ENCODE measurements at places on chromosomes 4 and X.

- DNase-seq, result peak; percentile 60
Measured at GRCh38 chr4:108512615-108513505, 107.5 kb upstream of the RPL34 start.

DNA sequence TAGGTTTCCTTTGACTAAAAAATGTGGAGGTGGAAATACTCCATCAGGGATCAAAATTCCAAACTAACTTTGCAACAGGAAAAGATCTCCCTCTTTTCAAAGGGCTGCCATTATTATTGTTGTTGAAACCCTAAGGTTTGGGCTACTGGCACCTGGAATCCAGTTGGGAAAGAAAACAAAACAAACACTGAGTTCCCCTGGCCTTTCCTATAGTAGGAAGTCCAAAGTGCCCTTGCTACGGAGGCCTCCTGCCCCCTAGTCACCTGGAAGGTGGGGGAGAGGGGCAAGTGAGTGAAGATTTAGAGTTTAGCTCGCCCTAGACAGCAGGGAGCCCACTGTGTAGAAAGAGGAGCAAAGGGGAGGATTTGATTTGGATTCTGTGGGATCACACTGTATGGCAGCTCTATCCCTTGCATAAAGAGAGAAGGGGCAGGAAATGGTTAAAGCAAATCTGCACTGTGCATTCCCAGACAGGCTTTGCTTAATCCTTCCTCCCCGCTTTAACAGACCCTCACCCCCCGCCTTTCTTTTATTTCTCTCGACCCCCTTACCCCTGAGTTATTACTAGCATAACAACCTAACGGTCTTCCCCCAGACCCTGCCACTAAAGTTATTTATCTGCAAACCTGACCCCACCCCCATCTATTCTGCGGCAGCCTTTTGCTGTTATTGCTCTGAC is 627 bp upstream of the FAT4 start:
- DNase-seq, result no peak

- no peak for DNase-seq
Measured at GRCh38 chrX:38848671-38849455, 47.6 kb downstream of the MID1IP1 start.

GRCh38 chr4:41472081-41472480 is 65.9 kb upstream of the LIMCH1 start:
- DNase-seq, result no peak

GRCh38 chr4:168319486-168320019 is 1.0 kb upstream of the DDX60 start:
- DNase-seq, result no peak

DNA sequence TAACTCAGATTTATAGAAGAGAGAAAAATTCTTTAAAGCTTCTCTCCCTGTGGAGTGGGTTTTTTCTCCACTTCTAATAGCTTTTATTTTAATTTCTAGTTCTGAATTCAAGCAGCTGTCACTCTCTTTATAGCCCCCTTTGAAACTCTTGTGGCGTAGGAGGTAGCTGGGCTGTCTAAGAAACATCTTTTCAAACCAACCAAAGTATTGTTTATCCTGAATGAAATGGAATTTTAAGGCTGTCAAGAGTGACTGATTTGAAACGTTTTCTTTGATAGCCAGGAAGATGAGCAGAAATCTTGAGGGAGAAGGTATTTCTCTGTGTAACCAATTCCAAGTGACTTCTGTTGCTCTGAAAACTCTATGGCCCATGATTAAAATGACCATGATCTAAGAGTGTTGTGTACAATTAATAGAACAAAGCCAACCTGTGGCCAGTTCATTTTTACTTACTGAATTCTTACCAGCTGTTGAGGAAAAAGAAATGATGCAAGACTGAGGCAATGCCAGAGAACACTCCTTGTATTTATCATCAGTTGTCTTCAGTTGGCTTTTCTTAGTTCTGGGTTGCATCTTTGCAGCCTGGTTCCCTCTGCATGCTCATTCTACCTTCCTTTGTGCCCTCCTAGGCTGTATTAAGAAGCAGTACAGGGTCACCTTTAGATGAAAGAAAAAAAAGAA is 298.4 kb downstream of the ARHGAP10 start:
- no peak for DNase-seq

GRCh38 chr4:169404960-169405359 is 134.2 kb upstream of the SH3RF1 start:
- no peak for DNase-seq

DNA sequence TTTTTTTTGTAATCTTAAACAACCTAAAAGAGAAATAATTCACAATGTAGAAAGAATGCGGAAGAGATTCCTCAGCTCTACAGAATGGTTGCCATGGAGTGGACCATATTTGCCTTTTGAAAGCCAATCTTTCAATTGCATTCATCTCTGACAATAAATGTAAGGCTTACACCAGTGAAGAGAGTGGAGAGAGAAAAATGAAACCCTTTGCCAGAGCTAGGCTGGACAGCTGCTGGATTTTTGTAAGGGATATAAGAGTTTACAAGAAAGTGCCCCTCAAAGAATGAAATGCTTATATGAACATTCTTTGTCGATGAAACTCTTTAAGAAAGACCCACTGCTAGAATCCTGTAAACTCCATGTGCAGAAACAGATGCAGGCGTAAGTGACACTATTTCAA is 66.0 kb upstream of the FAT1 start:
- no peak for DNase-seq

GRCh38 chr4:113407409-113407808 is 354.1 kb downstream of the CAMK2D start:
- DNase-seq, result no peak

DNA sequence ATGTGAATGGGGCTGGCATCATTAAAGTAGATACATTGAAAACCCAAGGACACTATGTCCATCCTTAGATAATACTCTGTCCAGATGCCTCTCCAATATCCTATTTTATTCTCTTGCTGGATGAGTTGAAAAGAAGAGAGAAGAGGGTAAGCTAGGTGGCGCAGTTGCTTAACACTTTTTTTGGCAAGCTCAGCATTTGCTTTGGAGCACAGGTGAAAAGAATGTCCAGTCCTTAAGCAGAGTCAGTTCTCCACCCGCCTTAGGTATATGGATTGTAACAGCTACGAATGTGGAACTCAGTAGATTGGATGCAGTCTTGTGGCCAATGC is 208.4 kb downstream of the NWD2 start:
- DNase-seq, result no peak

GRCh38 chr4:5341526-5341925 is 290.2 kb downstream of the STK32B start:
- DNase-seq, result no peak

GRCh38 chr4:155657169-155657568 is 9.5 kb upstream of the GUCY1A1 start:
- DNase-seq, result no peak

GRCh38 chr4:9925750-9926439 is 95.4 kb downstream of the SLC2A9 start:
- DNase-seq, result no peak

- DNase-seq, result no peak
Measured at GRCh38 chr4:8897251-8898167, 25.9 kb upstream of the HMX1 start.

- no peak for DNase-seq
Measured at GRCh38 chrX:108307132-108308085, 130.8 kb downstream of the COL4A6 start.

DNA sequence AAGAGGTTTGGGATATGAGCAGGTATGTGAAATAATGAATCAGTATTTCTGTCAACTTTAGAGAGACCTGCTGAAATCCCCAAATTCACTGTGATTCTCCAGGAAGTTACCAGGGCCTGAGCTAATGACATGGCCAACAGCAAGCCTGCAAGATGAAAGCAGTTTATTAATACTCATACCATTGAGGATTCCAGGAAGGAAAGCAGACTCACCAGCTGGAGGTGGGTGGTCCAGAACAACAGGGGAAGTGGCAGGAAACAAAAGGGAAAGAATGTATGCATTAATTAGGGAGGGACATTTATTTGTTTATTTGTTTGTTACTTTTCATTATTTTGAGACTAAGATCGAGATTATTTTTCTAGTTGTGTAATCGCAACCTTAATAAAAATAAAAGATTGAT is 196.6 kb upstream of the AGA start:
- DNase-seq, result no peak

DNA sequence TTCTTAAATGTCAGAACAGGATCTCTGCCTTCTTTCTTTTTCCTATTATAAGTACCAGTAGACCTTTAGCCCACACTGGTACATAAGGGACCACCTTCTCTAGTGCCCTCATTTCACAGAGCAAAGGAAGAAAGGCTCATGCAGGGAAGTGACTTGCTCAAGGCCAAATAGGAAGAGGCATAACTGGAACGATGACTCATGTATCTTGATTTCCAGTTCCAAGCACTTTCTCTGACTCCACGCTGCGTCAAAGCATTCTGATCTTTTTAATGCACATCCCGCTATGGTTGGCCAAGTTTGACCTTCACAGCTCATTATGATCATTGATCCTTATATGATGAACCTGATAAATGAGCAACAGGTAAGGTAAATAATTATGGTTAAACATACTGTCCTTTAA is 542.0 kb downstream of the GBA3 start:
- no peak for DNase-seq

DNA sequence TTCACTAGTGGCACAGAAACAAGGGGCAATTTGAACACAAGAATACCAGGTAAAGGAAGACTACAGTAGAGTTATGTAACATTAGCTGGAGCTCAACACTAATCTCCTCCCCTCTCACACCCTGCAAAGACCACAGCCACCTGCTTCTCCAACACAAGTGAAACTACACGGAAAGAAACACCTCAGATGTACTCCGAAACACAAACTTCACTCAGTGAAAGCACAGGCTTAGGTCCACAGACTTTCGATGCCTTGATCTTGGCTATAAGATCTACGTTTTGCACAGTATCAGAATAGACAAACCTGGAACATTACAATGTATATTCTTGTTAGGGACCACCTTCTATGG is 7.6 kb downstream of the ACSL1 start:
- DNase-seq, result no peak

DNA sequence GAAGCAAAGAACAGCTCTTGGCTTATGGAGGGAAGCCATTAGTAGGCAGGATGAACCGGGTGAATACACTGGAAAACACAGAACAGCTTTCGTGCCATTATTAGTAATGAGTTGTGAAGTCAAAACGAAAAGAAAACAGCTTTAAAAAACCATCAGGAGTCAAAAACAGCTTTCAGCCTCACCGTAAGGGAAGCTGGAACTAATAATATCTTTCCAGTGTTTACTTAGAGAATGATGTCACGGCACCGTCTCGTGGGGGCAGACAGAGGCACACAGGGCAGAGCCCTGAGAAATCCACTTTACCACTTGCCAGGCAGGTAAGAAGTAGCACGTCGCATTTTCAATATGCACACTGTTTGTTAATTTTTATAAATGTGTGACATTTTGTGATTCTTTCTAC is 37.9 kb upstream of the HMX1 start:
- no peak for DNase-seq

DNA sequence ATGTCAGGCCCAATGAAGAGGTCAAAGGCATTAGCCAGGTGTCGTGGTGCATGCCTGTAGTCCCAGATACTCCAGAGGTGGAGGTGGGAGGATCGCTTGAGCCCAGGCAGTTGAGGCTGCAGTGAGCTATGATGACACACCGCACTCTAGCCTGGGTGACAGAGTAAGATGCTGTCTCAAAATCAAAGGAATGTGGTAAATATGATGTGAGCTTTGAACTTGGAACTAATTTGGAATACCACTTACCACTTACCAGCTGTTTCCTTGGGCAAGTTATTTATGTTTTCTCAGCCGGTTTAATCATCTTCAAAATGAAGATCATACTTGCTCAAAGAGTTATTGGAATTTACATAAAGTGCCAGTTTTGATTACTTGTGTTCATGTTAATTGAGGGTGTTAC is 23.8 kb upstream of the SEPSECS start:
- DNase-seq, result no peak

GRCh38 chrX:107484002-107484726 is 34.7 kb downstream of the FRMPD3 start:
- DNase-seq, result no peak

DNA sequence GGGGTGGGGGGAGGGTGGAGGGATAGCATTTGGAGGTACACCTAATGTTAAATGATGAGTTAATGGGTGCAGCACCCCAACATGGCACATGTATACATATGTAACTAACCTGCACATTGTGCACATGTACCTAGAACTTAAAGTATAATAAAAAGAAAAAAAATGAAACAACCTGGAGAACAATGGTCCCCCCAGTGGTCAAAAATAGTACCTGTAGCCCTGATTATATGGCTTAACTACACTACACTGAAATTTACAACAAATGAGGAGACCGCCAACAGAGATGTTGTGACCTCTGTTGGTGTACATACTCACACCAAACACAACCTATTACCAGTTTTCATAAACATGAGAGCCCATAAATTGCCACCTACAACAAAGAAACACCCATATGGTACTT is 7.3 kb upstream of the MAGEE1 start:
- DNase-seq, result no peak

DNA sequence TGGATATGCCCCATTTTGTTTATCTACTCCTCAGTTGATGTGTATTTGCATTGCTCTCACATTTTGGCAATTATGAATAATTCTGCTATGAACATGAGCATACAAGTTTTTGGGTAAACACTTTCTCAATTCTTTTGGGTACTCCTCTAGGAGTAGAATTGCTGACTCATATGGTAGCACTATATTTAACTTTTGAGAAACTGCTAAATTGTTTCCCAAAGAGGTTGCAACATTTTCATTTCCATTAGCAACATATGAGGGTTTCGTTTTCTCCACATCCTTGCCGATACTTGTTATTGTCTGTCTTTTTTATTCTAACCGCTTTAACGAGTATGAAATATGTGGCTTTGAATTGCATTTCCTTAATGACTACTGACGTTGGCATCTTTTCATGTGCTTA is 185.4 kb downstream of the TSPAN5 start:
- DNase-seq, result no peak

DNA sequence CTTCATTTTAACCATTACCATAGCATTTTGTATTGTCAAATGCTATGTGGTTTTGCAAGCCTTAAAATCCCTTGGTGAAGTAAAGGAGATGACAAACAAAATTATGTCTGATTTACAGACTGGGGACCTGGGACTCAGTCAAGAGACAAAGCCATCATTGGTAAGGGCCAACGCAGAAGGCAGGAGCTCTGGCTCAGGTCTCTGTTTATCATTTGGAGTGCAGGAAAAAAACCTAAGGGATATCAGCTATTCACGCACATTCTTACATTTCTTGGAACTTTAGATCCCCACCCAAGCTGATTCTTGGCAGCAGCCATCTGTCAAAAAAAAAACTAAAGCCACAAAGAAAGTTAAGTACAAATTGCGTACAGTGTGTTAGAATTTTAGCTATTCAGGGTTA is 731.9 kb downstream of the STPG2 start:
- DNase-seq, result no peak

DNA sequence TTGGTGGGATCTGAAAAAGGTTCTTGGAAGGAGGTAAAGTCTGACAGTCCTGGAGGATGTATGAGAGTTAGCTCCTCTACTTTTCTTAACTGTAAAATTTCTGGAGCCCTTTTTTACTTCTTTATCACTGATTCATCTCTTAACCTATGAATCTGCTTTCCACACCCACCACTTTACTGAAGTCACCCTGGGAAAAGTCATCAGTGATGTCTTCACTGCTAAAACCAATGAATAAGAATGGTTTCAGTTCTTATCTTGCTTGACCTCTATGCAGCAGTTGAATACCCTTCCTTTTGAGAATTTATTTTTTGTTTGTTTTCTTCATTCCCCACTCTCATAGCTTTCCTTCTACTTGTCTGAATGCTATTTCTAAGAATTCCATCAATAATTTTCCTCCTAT is 80.0 kb downstream of the AREG start:
- DNase-seq, result no peak

GRCh38 chrX:40150503-40150902 is 52.7 kb upstream of the BCOR start:
- no peak for DNase-seq

GRCh38 chr4:17702641-17703040 is 78.8 kb downstream of the FAM184B start:
- no peak for DNase-seq

GRCh38 chr4:11424000-11424399 is 4.7 kb downstream of the HS3ST1 start:
- DNase-seq, result no peak

Data from activated CD8-positive, alpha-beta memory T cell treated with anti-CD3 and anti-CD28 coated beads, Interleukin-2, amount 50 U/mL, for 48 hours (primary cell).